Hippocampal formation (tissue), 2 donors: ENCODE measurements at places on chromosomes 12 and 14.

DNA sequence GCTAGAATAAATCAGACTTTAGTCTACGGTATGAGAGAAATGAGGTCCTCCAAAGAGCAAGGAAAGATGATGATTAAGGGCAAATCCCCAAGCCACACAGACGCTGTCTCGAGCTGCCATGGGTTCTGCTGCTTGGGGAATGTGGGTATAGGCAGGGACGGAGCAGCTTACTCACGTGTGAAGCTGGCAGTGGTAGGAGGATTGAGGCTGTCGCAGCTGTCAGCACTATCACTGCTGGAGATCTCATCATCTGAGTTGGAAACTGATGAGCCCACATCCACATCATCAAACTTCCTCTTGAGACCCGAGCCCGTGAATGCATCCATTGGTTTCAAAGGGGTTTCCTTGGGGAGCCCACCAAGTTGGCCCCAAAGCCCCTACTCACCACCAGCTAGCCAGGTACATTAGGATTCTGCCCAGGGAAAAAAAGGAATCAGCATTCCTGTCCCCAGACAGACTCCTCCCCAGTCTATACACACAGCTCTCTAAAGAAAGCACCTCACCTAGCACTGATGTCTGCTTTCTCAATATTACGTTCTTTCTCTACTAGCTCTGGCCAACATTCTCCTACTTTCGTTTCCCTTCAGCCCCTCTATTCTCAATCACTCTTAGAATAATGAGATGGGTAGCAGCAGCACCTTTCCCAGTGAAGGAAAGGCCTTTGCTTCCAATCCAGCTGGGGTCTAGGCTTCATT is 7.0 kb downstream of the CSRNP2 start:
- DNase-seq, result no peak

- DNase-seq, result no peak
Observed at GRCh38 chr14:76698191-76698590, 63.1 kb upstream of the VASH1 start.

GRCh38 chr12:108457006-108457733 is 57.9 kb upstream of the FICD start:
- peak; percentile 62 for DNase-seq

- no peak for DNase-seq
Observed at GRCh38 chr12:32754111-32754510, 1.6 kb downstream of the YARS2 start.

DNA sequence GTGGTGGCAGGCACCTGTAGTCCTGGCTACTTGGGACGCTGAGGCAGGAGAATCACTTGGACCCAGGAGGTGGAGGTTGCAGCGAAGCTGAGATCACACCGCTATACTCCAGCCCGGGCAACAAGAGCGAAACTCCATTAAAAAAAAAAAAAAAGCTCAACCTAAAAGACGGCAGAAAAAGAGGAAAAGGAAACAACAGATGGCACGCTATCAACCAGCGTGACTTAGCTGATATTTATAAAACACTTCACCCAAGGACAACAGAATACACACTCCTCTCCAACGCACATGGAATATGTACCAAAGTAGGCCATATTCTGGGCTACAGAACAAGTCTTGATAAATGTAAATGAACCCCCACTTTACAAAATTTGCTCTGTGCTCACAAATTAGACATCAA is 34.0 kb upstream of the CLMN start:
- no peak for DNase-seq

DNA sequence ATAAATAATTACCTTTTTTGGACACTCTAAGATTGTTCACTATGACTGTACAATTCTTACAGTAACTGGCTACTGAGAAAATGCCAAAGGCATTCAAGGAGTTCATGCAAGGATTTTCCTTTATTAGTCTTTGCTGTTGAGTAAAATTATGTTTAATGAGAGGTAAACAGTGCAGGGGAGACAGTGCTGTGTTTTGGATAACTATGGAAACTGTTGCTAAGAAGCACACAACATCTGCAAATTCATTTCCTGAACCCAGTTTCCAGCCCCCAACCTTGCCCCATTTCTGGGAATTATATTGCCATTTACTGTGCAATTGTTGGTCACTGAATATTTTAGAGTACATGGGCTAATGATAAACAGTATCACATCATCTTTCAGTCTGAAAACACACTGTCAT is 1005.8 kb downstream of the TRHDE start:
- no peak for DNase-seq

DNA sequence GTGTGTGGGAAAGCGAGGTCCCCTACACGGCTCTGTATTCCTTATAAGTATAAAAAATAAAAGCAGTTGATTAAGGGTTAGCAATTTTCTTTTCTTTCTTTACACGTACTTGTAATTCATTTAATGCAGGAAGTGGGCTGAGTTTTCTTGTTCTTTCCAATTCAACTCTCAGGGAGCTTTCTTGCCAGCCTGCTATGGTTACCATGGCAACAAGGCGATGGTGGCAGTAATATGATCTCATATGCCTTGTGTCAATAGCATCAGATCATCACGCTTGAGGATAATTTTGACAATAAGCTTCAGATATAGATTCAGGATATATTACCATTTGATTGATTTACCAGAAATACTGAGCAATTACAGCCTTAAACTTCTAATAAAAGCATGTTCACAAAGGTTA is 466.5 kb downstream of the APAF1 start:
- DNase-seq, result no peak
